ENCODE measurements at places on chromosomes 2 and 18.

GRCh38 chr2:142140434-142140845 is 9.6 kb upstream of the LRP1B start:
- no peak for DNase-seq

DNA sequence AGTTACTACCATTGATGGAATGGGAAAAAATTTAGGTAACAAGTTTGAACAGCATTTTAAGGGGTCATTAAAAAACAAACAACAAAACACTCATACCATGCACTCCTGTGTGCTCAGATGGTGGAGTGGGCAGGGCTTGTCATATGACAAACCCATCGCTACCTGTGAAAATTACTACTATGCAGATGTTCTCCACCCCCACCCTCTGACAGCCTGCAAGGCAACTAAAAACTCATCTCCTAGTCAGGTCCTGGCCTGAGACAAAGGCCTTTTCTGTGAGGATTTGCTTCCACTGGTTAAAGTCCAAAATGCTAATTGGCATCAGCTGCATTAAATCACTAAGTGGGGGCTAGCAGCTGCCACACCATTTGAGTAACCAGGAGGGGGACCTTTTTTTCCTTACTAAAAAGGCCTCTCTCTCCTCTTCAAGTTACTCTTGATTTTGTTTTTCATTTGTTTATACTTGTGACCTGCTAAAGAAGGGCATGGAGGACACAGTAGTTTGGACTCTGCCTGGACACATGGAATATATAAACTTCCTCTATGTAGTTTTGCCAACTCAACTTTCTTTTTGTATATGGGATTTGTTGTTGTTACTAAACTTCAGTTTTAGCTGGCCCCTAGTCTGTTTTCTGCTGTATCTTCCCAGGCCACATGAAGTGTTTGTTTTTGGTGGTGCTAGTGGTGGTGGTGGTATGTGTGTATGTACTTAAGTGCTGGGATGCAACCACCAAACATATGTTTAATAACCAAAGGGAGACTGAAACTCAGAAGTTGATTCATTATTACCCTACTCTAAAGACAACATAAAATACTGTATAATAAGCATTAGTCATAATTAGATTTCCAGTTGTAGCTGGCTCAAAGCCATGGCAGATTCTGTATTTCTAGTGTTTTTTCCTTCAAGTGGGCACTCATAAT is 121.3 kb downstream of the MAP4K4 start:
- no peak for DNase-seq

DNA sequence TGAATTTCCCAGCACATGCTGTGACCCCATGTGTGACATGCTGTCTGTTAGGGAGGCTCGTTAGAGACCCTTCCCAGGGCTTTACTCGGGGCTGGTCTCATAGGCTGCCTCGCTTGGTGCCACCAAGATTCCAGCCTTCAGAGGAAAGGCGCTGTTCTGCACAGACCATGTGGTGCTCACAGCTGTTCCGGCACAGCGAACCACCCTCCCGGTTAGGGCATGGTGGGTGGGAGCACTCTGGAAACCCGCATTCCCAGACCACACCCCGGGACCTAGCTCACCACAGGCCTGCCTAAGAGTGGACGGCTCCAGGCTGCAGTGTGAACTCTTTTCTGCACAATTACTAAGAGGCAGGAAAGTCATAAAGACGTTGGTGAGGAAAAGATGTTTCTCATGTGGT is 112.0 kb downstream of the MBP start:
- DNase-seq: no peak

DNA sequence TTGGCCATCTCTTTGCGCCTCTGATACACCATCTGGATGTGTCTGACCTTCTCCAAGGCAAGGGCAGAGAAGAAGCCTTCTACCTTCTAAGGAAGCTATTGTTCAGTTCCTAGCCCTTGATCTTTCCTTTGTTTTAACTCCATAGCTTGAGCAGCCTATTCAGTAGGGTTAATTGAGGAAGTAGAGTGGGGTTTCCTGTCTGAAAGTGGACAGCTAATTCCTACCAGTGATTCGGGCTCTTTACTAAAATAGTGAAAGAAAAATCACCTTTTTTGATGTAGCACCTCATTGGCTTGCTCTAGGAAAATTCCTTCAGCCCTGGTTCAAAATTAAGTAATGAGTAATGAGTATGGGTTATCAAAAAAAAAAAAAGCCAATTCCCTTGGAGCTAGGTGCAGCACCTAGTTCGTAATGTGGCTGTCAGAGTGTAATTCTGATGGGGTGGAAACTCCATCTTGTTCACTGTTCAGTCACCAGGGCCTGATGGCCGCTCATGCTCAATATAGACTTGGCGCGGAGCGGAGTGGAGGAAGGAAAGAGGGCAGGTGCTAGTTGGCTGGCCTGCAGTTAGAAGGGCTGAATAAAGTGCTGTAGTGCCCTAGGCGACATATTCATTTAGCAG is 2.9 kb upstream of the MGAT5 start:
- no peak for DNase-seq

DNA sequence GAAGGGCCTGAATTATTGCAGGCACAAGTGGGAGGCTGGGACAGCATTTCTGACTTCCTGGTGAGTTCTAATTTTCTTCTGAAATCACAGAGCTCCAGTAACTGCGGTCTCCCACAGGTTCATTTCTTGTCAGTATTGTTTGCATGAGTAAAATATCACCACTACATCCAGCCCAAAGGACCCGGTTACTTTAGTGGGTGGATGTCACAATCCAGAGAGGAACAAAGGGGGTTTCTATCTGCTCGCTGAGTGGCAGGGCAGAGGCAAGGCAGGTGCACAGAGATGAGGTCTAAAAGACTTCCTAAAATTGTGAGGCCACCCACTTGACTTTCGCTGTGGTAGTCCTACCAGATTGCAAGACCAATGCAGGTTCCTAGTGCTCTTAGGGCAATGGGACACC is 800.4 kb upstream of the ID2 start:
- DNase-seq: no peak

DNA sequence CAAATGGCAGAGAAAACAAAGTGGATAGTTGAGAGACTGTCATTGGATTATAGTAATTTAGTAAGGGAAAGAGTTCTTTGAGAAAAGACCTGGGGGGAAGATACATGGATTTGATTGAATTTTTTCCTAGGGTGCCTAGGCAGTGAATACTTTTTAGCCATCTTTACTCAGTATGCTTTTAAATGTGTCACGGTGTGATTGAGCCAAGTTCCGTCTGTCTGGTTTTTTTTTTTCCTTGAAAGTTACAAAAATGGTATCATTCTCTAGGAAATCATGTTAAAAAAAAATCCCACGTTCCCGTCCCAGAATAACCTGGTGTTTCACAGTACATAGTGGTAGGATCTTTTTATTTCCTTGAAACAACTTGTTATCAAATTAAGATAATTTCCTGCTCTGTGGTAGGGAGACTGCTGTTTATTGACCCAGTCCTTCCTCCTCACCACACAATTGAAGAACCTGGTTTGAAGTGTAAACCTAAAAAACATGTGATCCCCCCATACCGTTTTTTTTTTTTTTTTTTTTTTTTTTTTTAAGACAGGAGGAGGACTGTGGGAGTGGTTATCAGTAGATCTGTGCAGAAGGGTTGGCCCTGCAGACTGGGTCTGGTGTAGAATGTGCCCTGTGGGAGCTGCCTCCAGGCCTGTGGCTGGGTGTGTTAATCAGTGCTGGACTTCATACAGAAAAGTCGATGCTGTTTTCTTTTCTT is 55.1 kb downstream of the DGKD start:
- no peak for DNase-seq

DNA sequence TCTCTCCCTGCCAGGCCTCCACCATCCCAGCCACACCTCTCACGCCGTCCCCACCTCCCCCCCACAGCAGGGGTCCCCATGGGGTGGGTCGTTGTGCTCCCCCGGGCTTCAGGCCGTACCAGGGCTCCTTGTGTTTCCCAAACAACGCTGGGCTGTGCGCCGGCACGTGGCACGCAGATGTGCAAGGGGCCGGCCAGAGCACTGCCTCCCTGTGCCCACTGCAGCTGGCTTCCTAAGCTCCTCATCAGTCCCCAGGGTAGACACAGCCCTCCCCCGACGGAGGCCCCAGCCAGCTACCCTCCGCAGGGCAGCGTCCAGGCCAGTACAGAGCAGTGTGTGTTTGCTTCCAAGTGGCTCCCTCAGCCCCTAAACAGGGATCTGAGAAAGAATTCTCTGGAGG is 34.0 kb downstream of the BIN1 start:
- DNase-seq: peak; percentile 94

DNA sequence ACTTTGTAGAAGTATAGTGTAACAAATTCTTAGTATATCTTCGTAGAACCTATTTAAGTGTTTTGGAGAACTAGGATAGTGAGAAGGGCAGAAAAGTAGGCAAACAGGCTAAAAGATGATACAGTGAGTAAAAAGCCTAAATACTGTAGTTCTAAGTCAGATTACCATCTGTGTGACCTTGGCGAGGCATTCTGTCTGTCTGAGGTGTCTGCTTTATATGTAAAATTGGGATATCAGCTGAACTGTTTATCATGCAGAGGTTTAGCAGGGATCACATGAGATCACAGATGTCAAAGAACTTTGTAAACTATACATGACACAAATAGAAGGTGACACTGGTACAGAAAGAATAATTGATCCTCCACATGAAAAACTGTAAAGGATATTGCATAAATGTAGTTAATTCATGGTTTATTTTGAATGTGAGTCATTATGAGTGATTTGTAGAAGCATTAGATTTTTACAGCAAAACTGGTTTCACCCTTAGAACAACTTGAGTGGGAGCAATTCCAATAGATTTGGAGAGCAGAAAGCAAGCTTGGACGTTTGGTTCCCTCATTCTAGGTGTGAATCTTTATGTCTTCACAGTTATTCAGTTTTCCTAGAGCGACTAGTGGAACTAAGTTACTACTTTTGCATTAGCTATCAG is 41.9 kb downstream of the TAF1B start:
- DNase-seq: no peak

GRCh38 chr2:235716875-235717496 is 223.1 kb downstream of the AGAP1 start:
- DNase-seq: no peak

GRCh38 chr18:59593291-59593717 is 103.9 kb downstream of the CCBE1 start:
- no peak for DNase-seq

- DNase-seq: no peak
Measured at GRCh38 chr2:191556463-191556862, 121.5 kb upstream of the NABP1 start.

- no peak for DNase-seq
Measured at GRCh38 chr2:66573416-66573815, 138.5 kb downstream of the MEIS1 start.

- DNase-seq: no peak
Measured at GRCh38 chr2:230996661-230997060, 740 bp downstream of the SPATA3 start.

DNA sequence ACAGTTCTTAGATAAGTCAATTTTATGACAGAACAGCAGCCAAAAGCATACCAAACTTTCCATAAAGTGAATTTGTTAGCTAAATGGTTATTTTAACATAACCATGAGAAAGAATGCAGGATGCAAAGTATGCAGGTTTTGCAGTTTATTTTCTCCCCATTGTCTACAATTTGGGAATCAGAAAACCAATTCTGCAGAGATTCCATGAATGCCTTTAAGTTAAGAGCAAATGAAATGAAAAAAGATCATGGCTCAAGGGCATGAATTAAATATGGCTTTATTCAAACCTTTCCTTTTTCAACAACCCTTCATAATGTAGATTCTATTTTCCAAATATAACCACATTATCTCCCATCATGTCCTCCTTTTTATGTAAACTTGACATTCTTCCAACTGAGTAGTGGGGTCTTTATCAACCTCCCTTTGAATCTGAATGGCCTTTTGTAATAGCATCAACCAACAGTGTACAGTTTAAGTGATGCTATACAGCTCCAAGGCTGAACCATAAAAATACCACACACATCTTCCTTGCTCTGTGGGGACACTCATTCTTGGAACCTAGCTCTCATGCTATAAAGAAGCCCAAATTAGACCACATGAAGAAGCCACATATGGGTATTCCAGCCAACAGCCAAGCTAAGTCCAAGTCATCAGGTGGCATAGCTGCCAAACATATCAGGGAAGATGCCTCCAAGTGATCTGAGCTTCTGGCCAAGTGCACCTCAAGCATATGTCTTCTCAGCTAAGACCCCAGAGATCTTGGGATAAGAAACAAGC is 49.8 kb downstream of the PIAS2 start:
- no peak for DNase-seq

DNA sequence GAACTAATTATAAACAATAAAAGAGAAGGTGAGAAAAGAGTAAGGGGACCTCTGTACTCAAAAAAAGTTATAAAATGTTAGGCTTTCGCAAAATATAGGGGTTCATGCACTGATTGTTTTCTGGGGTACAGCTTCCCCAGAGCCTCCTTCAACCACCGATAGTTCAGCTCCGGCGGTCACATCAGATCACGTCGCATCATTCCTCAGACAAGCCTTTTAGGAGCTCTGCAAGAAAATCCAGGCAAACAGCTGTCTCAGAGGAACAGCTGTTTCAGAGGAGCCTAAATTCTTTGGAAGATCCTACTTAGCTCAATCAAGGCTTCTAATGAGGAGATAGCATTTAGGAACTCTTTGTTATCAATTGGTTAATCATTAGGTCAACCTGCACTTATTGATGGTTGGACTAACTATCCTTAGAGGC is 78.7 kb downstream of the MYCN start:
- DNase-seq: no peak

GRCh38 chr2:62968668-62969067 is 82.0 kb upstream of the OTX1 start:
- DNase-seq: no peak

DNA sequence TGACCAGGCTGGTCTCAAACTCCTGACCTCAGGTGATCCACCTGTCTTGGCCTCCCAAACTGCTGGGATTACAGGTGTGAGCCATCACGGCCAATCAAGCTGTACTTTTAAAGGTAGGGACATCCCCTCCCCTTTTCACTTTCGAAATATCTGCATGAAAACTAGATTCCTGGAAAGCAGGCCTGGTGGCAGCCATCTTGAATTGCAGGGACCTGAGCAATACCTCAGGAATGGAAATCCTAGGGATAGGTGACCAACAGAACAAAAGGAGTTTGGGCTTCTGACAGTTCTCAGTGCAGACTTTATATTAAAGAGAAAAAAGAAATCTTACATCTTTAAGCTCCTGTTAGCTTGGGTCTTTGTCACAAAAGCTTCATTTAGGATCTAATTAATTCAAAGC is 62.6 kb downstream of the KLF7 start:
- DNase-seq: no peak

- no peak for DNase-seq
Measured at GRCh38 chr18:73728657-73729056, 419.0 kb downstream of the FBXO15 start.

DNA sequence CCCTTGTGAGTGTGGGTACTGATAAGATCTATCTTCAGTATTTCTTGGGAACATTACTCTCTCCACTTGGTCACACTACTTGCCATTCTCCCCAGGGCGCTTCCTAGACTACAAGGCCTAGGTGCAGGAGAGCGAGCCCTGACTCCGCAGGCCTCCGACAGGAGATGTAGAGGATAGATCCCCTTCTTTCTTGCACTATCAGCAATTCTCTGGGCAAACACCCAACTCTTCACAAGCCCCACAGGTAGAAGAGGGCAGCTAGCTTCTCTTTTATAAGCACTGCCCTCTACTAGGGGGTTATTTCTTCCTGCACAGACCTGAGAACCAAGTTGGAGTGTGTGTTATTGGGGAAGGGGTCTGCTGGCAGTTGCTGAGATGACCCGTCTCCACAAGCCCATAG is 10.7 kb upstream of the RMDN2 start:
- no peak for DNase-seq

Measured in caudate nucleus (tissue), 63 donors.